ENCODE measurements at places on chromosomes 12 and 14. TPM values are rescaled to one million over a fixed set of nuclear protein-coding genes. Genes with fewer than 3 reads are reported as not detected.

The ACAD10 gene
- 20.7 TPM for total RNA-seq

The GPR132 gene
- total RNA-seq, result not detected

The RNASE3 gene
- not detected for total RNA-seq

- DNase-seq, result no peak
Measured at GRCh38 chr12:70543444-70543843, 93.8 kb downstream of the PTPRB start.

- DNase-seq, result no peak
Measured at GRCh38 chr12:109738209-109738608, 24.6 kb downstream of the FAM222A start.

DNA sequence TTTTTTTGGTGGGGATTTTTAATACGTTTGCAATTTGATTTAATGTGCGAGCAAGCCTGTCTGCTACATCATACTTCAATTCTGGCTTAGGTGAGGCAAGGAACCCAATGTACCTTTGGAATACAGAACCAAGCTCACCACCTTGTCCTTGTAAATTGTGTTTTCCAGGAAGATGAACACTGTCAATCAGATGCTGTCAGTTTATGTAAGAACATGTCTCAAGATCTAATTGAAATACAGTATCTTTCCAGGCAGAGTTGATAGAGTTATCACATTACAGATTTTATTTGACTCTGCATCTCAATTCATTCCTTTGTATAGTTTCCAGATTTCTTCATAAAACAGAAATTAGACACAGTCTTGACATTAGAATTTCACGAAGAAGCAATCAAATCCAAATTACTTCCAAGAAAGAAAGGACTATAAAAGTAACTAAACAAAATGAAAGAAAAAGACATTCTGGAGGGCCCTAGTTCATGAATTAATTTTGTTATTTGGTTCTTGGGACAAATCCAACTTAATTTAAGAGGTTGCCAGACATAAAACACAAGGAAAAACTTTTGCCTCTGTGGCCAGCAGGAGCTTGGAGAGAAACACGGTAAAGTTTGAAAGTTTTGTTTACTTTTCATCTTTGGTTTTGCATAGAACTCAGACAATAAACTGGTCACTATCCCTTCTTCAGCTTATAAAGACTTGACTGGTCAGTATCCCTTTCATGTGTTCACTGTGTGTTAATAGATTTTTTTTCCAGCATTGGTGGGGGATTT, 16.4 kb upstream of the MED13L start:
- DNase-seq, result no peak

DNA sequence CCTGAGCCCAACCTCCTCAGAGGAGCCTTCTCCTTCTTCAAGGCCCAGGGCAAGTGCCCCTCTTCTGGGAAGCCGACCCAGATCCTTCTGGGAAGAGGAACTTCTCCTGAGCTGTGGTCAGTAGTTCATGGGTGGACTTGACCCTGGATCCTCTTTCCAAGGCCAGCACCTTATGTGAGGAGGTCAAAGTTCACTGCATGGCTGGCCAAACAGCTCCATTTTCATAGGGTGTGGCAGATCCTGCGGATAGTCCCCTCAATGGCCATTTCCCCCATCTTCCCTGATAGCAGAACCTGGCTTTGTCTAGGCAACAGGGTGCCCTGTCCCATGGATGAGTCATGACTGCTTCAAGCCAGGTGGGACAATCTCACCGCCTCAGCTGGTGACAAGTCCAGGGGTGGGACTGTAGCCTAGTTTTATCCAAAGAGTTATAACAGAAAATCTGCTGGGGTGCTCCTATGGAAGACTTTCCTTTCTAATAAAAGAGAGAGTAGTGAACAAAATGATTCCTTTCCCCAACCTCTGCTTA, 10.4 kb downstream of the ASB2 start:
- DNase-seq, result no peak
